ENCODE measurements at places on chromosomes 16 and 17. TPM values are rescaled to one million over a fixed set of nuclear protein-coding genes. Genes with fewer than 3 reads are reported as not detected.

Gene CDRT15L2
- total RNA-seq: not detected

Gene NFATC2IP
- total RNA-seq: 30.7 TPM

Gene KRT31
- not detected for total RNA-seq

Gene MYADML2
- not detected for total RNA-seq

Gene ESRP2
- total RNA-seq: under 0.01 TPM

Gene P2RX5
- 0.32 TPM for total RNA-seq

Gene SERPINF2
- 0.43 TPM for total RNA-seq

Gene SKAP1
- not detected for total RNA-seq
